Stimulated activated CD4-positive, alpha-beta T cell treated with anti-CD3 and anti-CD28 coated beads, Interleukin-1b, Interleukin-23, amount 100 ng/mL, for 48 hours (primary cell): ENCODE measurements at places on chromosomes 2 and 18.
A peak's percentile ranks its signal among the peaks of the same experiment; 100 is the strongest.

GRCh38 chr2:2787301-2787907, 456.3 kb upstream of the MYT1L start:
- no peak for DNase-seq

DNA sequence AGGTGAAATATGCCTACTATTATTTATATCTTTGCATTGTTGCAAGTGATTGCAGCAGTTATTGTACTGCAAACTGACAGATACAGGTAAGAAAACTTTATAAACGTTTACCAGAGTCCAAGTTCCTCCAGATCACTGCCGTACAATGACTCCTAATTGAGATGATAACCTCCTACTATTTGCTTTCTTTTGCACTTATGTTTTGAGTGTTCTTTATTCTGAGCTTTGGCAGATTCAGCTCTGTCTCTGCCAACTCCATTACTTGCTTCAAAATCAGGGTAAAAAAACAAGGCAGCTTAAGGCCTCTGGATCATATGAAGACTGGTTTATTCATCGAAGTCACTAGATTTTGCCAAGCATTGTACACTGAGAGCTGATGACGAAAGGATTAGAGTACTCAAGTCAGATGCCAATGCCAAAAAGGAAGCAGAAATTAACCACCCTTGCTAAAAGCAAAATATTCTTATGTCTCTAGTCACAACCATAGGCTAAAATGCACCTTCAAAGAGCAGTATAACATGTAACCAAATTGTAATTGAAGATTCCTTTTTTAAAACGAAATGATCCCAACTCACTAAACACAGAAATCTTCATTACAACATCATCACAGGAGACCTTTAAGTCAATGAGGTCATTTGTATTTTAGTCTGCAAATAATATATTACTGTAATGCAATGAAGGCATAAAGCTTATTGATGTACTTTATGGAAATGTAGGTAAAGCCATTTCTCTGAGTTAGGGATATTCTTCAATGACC, 10.5 kb upstream of the IKZF2 start:
- DNase-seq: no peak

GRCh38 chr2:188522517-188522916, 230.8 kb downstream of the GULP1 start:
- no peak for DNase-seq

GRCh38 chr2:227888289-227888688, 16.9 kb downstream of the DAW1 start:
- no peak for DNase-seq

- DNase-seq: no peak
Measured at GRCh38 chr2:184692141-184692734, 93.9 kb downstream of the ZNF804A start.

- no peak for DNase-seq
Measured at GRCh38 chr2:157053876-157054275, 203.6 kb upstream of the GALNT5 start.

GRCh38 chr2:168336786-168337388, 89.5 kb upstream of the STK39 start:
- peak; percentile 65 for DNase-seq

GRCh38 chr2:65320042-65320725, 92.6 kb downstream of the ACTR2 start:
- peak; percentile 31 for DNase-seq

DNA sequence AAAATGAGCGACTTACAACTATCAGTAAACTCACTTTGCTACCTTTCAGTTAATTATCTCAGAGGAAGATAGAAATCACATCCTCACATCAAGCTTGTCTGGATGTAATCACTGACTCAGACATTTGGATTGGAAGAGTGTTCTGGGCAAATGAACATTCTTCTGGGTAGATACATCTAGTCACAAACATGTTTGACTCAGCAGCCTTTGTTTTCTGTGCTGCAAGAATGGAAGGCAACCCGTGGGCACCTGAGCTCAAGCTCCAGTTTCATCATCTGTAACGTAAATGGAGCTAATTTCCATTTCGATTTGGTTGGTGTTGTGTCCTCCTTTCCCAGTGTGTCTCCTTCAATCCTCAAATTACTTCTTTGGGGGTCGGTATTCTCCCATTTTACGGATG, 58.5 kb downstream of the ACAA2 start:
- DNase-seq: no peak

GRCh38 chr2:114128725-114129124, 238.8 kb downstream of the ACTR3 start:
- no peak for DNase-seq

DNA sequence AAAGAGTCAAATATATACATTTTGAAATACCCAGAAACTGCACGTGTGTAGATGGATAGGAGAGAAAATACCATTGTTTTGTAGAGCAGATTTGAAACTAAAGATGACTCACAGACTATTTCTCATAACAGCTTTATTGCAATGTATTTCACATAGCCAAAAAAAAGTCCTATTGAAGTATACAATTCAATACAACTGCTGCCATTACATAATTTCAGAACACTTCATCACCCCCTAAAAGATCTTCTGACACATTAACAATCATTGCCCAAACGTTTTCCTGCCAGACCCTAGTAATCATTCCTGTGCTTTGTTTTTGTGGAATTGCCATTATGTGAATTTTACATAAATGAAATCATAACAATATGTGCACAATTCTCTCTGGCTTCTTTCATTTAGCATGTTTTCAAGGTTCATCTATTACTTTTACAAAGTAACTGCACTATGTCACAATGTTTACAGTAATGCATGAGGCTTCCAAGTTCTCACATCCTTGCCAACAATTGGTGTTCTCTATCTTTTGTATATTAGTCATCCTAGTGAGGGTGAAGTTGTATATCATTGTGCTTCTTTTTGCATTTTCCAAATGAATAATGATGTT, 378.6 kb upstream of the CWC22 start:
- no peak for DNase-seq

GRCh38 chr2:153944800-153945199, 73.1 kb downstream of the GALNT13 start:
- no peak for DNase-seq

DNA sequence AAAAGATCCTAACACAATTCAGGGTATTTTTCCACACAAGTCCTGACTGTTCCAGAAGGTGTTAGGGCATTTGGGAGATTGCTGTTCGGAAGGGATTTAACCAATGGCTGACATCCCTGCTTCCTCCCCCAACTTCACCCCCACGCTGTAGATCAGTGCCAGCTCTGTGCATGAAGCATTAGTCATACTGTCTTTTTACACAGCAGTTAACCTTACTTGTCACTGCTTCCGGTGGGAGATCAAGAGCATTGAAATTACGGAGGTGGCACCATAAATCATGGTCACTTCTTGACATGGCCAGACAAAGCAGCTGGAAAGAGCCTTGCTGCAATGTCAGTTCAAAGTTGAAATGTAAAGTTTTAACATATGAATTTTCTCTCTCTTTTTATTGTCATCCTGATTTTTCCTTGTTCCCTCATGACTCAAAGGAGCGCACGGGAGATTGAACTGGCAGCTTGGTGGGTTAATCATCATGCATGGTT, 70.2 kb downstream of the HRH4 start:
- peak; percentile 14 for DNase-seq

- DNase-seq: no peak
Measured at GRCh38 chr18:69658103-69658502, 257.4 kb downstream of the DOK6 start.

GRCh38 chr2:150327564-150328489, 159.6 kb downstream of the RND3 start:
- DNase-seq: no peak

DNA sequence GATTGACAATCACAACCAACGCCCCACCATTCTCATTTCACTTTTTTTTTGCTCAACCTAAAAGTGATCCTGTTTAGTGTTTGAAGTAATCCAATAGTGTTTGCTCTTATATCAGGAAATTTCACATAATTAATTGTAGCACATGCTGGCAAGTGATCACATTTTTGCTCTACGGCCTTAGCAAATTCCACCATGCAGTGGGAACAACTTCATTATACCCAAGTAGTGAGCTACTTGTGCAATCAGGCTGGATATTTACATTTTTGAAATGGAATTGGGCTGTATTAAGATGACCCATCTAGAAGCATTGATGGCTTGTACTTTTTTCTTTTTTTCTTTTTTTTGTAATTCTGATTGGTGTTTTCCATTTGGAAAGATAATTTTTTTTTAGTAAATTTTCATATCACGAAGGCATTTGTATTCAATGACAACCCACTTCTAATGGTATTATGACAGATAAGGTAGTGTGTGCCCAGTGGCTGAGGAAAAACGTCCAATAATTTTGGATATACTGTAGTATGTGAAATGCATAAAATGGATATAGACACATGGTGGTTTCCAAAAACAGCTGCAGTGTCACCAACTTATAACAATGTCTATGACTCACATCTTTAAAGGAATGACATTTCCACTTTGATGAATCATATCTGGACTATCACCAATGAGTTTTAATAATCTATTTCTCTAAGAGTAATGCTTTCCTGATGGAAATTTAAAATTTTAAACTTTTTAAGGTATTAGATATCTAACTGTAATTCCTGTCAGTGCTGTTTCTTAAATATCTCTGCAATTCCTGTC, 130.6 kb downstream of the COL6A3 start:
- no peak for DNase-seq

- DNase-seq: no peak
Measured at GRCh38 chr2:43998263-43998662, 2.5 kb upstream of the LRPPRC start.

DNA sequence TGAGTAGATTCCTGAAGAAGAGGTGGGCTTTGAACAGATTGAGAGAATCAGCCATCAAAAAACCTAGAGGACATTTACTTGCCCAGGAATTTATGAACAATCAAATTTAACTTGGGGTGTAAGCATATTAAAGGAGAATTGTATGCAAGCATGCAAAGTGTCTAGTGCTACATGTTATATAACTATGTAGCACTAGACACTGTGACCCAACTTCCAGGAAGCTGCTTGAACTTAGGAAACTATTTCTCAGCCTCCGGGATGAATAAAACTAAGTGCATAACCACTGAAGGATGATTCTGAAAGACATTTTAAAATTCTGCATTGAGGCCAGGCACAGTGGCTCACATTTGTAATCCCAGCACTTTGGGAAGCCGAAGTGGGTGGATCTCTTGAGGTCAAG, 12.4 kb downstream of the MFF start:
- no peak for DNase-seq

- no peak for DNase-seq
Measured at GRCh38 chr2:222272446-222273015, 26.3 kb downstream of the PAX3 start.

- DNase-seq: no peak
Measured at GRCh38 chr2:110639972-110640371, 37.9 kb downstream of the BUB1 start.

- no peak for DNase-seq
Measured at GRCh38 chr2:166695154-166695553, 193.1 kb upstream of the XIRP2 start.

GRCh38 chr2:12442476-12442847, 274.3 kb upstream of the TRIB2 start:
- no peak for DNase-seq

- no peak for DNase-seq
Measured at GRCh38 chr18:31648966-31649429, 35.4 kb downstream of the B4GALT6 start.

- no peak for DNase-seq
Measured at GRCh38 chr2:64770137-64770780, 116.5 kb upstream of the SERTAD2 start.

DNA sequence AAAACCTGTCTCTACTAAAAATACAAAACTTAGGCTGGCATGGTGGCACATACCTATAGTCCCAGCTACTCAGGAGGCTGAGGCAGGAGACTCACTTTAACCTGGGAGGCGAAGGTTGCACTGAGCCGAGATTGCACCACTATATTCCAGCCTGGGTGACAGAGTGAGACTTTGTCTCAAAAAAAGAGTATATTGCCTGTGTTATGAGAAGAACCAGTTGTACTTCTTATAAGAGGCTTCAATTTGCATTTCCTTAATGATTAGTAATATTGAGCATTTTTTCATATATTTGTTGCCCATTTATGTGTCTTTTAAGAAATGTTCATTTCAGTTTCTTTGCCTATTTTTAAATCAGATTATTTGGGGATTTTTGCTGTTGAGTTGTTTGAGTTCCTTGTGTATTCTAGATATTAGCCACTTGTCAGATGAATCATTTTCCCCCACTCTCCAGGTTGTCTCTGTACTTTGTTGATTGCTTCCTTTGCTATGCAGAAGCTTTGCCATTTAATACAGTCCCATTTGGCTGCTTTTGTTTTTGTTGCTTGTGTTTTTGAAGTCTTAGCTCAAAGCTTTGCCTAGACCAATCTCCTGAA, 75.8 kb upstream of the LRPPRC start:
- DNase-seq: no peak

- peak; percentile 13 for DNase-seq
Measured at GRCh38 chr2:199659207-199659606, 191.8 kb downstream of the FTCDNL1 start.

DNA sequence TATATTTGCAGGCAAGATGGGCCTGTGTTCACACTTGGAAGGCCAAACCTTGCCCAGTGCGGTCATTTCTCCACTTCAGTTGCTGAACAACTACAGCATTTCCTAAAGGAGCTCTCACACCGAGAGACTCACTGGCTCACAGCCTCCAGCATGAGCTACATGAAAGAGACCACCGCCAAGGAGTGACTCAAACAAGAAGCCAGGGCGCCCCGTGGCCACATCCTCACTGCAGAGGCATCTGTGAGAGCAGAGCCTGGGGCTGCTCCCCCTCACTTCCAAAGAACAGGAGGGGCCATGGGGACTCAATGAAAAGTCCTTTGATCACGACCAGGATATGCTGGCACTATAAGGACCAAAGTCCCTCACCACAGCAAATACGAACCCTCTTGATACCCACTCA, 50.0 kb downstream of the TMEM163 start:
- DNase-seq: peak; percentile 74

DNA sequence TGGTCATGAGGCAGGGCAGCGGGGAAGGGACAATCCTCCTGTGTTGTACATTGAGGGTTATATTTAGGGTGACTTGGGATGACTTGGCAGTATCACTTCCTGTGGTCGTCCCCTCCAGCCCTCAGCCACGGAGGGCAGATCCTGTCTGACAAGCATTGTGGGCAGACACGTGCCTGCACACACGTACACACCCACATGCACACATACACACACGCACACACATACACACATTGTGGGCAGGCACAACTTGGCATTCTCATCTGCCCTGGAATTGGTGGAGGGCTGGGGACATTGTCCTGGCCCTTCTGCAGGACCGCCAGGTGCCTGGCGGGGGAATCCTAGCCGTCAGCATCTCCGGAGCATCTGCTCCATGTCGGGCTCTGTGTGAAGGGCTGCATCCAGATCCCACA, 47.6 kb downstream of the ODC1 start:
- DNase-seq: peak; percentile 70
